ENCODE measurements at places on chromosomes 6 and 20.

DNA sequence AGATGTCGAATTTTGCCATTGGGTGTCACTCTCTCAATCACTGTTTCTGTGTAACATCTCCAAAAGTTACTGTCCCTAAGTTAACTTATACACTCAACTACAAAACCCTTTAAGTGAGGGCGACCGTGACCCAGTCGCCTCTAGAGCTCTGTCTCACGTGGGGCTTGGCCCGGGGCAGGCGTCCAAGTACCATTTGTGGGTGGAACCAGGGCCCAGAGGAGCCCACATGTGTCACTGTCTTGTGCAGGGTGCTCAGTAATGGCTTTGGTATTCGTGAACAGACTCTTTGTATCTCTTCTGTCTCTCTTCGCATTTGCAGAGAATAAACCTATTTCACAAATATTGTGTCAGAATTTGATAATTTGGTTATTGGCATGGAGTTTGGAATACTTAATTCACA, 109.9 kb upstream of the THBS2 start:
- no peak for DNase-seq

DNA sequence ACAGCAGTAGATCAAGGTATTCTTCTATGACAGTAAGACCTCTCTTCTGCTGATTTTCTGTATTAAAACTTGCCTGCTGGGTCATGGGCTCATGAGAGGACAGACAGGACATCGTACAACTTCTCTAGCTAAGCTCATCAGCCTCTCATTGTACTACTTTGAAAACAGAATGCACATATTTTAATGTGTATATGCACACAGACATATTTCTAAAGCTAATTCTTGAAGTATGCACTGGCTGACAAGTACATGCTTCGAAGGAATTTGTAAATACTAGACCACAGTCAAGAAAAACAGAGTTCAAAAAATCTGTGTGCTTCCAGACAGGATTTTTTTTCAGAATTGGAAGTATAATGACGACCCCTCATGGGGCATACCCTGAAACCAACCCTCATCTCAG, 81.7 kb upstream of the CD83 start:
- DNase-seq = no peak

DNA sequence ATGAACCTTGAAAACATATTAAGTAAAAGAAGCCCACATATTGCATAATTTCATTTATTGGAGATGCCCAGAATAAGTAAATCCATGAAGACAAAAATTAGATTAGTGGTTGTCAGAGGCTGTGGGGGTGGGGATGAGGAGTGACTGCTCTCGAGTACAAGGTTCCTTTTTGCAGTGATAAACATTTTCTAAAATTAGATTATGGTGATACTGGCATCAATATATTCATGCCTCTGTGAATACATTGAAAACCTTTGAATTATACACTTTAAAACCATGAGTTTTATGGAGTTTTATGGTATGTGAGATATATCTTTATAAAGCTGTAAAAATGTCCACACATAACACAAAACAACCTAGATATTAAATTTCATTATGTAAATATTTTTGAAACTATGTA, 75.7 kb upstream of the SLC2A12 start:
- no peak for DNase-seq

GRCh38 chr20:17326096-17326495, 99.3 kb downstream of the PCSK2 start:
- DNase-seq = no peak

DNA sequence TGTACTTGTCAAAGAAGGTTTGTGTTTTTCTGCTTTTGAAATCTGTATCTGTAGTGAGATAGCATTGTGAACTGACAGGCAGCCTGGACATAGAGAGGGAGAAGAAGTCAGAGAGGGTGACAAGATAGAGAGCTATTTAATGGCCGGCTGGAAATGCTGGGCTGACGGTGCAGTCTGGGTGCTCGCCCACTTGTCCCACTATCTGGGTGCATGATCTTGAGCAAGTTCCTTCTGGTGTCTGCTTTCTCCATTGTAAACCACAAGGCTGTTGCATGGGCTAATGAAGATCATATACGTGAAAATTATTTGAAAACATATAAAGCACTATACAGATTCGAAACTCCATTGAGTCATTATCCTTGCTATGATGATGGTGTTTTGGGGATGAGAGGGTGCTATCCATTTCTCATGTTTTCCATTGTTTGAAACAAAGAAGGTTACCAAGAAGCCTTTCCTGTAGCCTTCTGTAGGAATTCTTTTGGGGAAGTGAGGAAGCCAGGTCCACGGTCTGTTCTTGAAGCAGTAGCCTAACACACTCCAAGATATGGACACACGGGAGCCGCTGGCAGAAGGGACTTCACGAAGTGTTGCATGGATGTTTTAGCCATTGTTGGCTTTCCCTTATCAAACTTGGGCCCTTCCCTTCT, 18.4 kb downstream of the CD83 start:
- no peak for DNase-seq
